Gastrocnemius medialis (tissue), 4 donors: ENCODE measurements at places on chromosomes 2 and 18.

DNA sequence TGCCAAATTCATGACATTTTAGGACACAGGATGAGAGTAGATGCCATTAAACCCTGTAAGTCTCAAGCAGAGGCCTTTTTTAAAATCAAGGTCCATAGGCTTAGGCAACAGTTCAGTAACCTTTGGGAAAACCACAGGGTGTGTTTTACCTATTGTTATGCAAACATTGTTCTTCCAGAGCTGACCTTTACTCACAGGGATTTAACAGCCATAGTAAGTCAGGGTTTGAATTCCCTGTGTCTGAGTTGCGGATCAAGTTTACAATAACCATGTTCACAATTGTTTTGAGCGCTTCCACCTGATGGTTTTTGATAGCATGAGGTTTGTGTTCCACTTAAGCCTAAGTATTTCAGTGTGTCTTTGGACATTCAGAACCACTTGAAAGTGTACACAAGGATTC, 160.1 kb upstream of the BOD1L2 start:
- no peak for DNase-seq

DNA sequence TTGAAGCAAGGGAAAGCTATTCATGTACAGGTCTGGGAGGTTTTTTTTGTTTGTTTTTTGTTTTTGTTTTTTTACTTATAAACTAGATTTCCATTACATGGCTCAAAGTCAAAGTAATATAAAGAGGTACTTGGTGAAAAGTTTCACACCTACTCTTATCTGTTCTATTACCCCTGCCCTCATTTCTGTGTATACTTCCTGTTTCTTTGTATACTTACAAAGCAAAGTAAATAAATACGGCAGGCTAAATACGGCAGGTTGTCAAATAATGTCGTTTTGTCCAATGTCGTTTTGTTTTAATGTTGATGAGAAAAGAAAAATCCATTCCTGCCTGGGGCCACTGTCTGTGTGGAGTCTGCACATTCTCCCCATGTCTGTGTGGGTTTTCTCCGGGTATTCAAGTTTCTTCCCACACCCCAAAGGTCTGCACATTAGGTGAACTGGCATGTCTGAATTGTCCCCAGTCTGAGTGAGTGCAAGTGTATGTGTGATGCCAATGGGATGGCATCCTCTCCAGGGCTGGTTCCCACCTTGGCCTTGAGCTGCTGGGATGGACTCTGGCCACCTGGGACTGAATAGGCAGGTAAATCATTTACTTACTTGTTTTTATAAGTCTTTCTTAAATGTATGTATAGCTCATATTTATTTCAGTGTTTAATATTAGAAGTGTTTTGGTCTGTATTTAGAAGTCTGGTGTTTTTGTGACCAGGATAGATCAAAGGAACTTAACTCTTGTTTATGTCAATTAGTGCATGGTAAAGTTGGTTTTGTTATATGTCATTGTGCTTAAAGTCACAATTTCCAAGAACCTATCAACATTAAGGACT, 13.4 kb downstream of the STAMBP start:
- DNase-seq, result no peak

GRCh38 chr2:225040142-225040541, 2.1 kb downstream of the DOCK10 start:
- DNase-seq, result no peak

GRCh38 chr2:100526868-100527267, 35.9 kb upstream of the PDCL3 start:
- no peak for DNase-seq

GRCh38 chr2:202695166-202695565, 60.4 kb downstream of the FAM117B start:
- DNase-seq, result no peak

GRCh38 chr2:232134939-232135338, 173.4 kb downstream of the DIS3L2 start:
- no peak for DNase-seq

DNA sequence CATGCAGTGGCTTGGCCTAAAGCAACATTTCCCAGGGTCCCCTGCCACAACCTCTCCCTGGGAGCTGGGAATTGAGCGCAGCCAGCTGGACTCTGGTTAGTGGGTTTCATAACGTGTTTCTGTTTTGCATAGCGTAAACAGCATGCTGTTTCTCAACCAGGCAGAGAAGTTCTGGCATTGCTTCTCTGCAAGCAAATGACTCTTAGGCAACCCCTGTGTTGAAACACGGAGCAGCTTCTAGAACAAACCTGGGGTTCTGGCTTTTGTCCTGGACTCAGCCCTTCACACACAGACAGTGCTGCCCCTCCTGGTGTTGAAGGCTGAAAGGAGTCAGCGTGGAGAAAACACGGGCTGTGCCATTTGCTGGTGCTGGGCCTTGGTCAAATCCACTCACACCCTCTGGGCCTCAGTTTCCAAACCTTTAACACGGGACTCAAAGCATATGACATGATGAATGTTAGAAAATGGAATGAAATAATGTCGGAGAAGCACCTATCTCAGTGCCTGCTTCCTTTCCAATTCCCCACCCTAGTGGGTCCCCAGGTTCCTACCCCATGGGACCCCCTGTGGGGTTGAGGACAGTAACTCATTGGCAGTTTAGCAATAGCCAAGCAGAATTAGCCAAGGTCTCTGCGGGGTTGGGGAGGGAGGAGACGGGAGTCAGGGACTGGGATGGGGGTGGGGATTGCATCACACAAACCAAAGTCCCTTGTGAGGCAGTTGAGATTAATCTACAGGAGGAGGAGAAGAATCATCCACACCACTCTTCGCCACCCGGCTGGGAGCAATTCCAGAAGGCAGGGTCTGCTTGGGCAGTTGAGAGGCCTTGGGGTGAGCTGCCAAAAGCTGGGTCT, 30.2 kb upstream of the IL1R2 start:
- DNase-seq, result peak; percentile 91

GRCh38 chr2:144111437-144111836, 408.5 kb downstream of the ZEB2 start:
- DNase-seq, result no peak

DNA sequence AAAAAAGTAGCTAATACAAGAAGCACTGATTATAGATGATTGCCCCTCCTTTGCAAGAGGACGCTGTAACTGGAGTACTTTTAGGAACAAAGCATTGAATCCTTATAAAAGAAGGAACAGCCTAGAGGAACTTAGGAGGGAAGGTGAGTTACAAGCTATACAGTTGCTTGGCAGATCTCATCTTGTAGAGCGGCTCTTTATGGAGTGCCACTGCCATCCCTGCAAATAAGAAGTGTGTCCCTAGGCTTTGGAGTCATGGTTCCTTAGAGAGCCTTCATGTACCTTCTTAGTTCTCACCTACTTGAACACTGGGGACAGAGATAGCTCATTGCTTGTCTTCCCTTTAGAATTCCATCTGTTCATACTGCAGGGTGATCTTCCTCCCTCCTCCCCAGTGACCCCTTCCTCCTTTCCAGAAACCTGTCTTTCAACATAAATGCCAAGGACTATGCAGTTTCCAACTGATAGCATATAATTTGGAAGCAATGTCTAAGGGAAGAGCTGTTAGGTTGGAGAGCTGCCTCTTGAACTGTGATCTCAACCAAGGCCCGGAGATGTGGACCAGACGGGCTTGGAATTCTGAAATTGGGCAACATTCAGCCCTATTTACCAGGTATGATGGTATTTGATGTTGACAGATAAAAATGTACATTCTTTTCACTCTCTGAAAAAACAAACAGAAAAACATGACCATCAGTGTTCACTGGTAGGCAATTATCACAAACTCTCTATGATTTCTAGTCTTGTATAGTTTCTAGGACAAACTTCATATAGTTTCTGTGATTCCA, 7.5 kb downstream of the FMNL2 start:
- no peak for DNase-seq

- no peak for DNase-seq
Measured at GRCh38 chr2:26139269-26140183, 33.4 kb upstream of the GAREM2 start.

- DNase-seq, result no peak
Measured at GRCh38 chr18:59719544-59720181, 22.4 kb upstream of the CCBE1 start.

GRCh38 chr2:159988412-159988970, 73.9 kb downstream of the PLA2R1 start:
- DNase-seq, result no peak

- DNase-seq, result no peak
Measured at GRCh38 chr2:123864416-123864815, 160.7 kb upstream of the CNTNAP5 start.

- no peak for DNase-seq
Measured at GRCh38 chr2:218855305-218856166, 4.1 kb upstream of the WNT6 start.

- DNase-seq, result peak; percentile 66
Measured at GRCh38 chr2:235727174-235727573, 233.3 kb downstream of the AGAP1 start.

GRCh38 chr2:72623481-72623880, 202.4 kb downstream of the EXOC6B start:
- DNase-seq, result no peak

DNA sequence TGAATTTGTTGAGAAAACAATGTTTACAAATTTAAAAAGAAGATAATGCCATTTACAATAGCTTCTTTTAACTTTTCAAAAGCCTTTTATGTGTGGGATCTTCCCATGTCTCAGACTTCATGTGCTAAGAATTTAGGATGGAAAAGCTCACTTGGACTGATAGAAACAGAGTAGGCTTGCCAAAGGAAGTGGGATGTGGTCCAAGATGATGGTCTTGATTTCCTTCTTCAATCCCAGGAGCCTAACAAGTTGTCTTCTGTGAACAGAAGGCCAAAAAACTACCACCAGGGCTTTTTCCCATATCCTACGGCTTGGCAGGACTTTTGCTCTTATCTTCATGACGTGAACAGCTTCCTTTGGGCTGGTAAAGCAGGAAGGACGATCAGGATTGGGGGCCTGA, 9.5 kb downstream of the CXCR4 start:
- no peak for DNase-seq

GRCh38 chr2:105674859-105675541, 69.7 kb upstream of the NCK2 start:
- DNase-seq, result no peak

DNA sequence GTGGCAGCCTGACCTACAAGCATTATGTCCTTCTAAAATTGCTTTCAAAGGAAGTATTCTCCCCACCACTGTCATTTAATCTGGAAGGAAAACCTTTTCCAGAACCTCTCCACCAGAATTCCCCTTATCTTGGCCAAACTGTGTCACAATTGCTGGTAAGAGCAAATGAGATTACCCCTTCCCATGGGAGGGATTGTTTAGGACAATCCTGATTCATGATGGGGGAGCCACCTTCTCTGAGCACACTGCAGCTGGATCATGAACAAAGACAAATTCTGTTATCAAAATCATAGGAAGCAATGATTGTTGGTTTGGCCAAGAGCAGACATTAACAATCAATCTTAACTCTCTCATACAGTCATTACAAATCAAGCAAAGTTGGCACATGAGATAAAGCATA, 18.1 kb upstream of the ATOH8 start:
- DNase-seq, result no peak

DNA sequence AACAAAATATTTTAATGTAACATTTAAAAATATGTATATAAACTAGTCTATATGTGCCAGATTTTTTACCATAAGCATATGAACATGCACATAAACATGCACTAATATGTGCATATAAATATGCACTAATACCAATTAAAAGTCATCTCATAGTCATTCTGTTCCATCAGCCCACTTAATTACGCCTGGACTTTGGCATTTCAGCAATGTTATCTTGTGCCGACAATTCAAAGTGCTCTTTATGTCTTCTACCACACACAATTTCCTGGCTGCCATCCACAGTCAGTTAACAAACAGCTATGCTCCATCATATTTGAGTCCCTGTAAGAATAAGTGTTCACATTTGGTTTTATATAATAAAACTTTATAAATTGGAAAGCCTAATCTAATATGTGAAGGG, 92.6 kb upstream of the TSPYL6 start:
- no peak for DNase-seq

DNA sequence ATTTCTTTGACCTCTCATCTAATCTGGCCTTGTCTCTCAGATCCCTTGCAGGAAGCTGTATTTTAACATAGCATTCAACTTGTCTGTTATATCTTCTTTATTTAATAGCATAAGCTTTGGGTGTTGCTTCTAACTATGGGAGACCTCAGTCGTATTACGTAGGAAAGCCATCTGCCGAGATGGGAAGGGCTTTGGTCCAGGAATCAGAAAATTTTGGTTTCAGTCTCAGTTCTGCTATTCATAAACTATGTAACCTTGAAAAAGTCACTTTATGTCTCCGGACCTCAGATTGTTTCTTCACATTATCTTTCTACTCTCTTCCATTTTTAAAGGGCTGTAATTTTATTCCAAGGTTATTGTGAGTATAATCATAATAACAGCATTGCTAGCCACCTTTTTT, 297.7 kb downstream of the SATB2 start:
- no peak for DNase-seq

- DNase-seq, result no peak
Measured at GRCh38 chr18:76459687-76460350, 35.2 kb downstream of the ZNF516 start.

- DNase-seq, result no peak
Measured at GRCh38 chr18:13381331-13381730, 162.8 kb downstream of the LDLRAD4 start.

GRCh38 chr2:47295131-47295980, 107.6 kb upstream of the MSH2 start:
- no peak for DNase-seq

GRCh38 chr18:54880395-54881105, 52.3 kb downstream of the RAB27B start:
- DNase-seq, result no peak

GRCh38 chr2:38700881-38701458, 35.1 kb downstream of the GALM start:
- DNase-seq, result no peak

DNA sequence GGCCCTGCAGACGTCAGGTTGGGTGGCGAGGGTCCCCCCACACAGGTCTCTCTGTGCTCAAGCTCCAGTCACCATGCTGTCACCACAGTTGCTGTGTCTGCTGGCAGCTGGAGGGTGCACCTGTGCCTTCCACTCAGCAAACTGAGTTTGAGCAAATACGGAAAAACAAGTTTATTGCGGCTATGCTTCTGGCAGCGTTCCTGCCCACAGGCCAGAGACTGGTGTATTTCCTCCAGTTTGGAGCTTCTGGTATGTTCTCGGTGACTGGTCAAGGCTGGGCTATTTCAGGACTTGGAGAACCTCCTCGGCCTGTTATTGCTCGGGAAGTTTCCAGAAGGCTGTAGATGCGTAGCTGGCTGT, 132.6 kb downstream of the SEPTIN10 start:
- peak; percentile 38 for DNase-seq

- DNase-seq, result no peak
Measured at GRCh38 chr2:65979446-65979845, 455.5 kb upstream of the MEIS1 start.

- DNase-seq, result no peak
Measured at GRCh38 chr2:1837022-1837421, 92.7 kb upstream of the PXDN start.

DNA sequence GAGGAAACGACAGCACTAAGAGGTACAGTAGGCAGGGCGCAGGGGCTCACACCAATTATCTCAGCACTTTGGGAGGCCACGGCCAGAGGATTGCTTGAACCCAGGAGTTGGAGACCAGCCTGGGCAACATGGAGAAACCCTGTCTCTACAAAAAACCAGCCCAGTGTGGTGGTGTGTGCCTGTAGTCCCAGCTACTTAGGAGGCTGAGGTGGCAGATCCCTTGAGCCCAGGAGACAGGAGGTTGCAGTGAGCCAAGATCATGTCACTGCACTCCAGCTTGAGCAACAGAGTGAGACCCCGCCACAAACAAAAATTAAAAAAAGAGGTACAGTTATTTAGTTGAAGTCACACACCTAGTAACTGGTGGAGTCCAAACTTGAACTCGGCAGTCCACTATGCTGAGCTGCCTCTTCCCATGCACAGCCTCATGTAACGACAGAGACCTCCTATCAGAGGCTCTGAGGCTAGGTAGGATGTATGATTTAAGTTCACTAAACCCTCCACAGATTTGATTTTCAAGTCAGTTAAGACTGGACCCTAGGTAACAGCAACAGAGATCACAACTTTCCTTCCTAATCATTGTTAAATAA, 8.7 kb downstream of the STK17B start:
- no peak for DNase-seq
